GM12892 (cell line): ENCODE measurements at places on chromosomes 6 and 20.

- DNase-seq: no peak
Observed at GRCh38 chr20:1169224-1169623, 15.6 kb downstream of the TMEM74B start.

DNA sequence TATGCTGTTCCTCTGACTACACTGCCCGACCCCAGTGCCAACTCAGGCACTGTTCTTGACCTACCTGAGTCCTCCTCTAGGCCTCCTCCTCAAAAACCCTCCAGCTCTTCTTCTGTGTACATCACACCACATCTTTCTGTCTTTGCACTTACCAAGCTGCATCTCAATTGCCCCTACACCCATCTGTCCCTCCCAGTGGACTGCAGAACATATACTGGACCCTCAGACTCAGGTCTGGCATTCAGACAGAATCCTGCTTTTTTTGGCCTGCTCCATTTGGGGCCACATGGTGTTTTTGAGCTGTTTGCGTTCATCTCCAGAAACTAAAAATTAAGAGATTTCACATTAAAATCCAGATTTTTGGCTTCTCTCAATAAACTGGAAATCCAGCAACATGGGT, 23.2 kb upstream of the YWHAB start:
- DNase-seq: no peak

GRCh38 chr6:151747896-151748295, 59.6 kb upstream of the ESR1 start:
- no peak for DNase-seq

- no peak for DNase-seq
Observed at GRCh38 chr20:62787866-62788265, 8.4 kb upstream of the MRGBP start.

- no peak for DNase-seq
Observed at GRCh38 chr6:71321314-71321713, 32.7 kb downstream of the OGFRL1 start.

GRCh38 chr6:80029470-80029869, 25.0 kb downstream of the TTK start:
- no peak for DNase-seq

- DNase-seq: peak; percentile 57
Observed at GRCh38 chr6:106512048-106512967, 117.0 kb downstream of the RTN4IP1 start.

DNA sequence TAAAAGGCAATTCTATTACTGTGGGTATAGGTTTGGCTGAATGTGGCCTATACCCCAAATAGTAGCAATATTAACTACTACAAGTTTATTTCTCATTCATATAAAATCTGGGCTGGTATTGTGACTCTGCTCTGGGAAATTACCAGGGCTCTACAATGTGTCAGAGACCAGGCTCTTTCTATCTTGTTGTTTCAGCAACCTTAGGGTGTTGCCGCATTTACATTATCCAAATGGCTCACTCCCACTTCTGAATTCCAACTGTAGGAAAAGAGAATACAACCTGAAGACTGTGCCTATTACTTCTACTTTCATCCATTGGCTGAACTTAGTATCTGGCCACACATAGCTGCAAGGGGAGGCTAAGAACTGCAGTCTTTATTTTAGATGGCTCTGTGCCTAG, 106.7 kb upstream of the CENPW start:
- no peak for DNase-seq

GRCh38 chr20:10119336-10119735, 84.5 kb downstream of the ANKEF1 start:
- no peak for DNase-seq

GRCh38 chr6:74573613-74574012, 632.2 kb downstream of the COL12A1 start:
- no peak for DNase-seq
